ENCODE measurements at places on chromosomes 16 and 17.
A peak's percentile ranks its signal among the peaks of the same experiment; 100 is the strongest.

DNA sequence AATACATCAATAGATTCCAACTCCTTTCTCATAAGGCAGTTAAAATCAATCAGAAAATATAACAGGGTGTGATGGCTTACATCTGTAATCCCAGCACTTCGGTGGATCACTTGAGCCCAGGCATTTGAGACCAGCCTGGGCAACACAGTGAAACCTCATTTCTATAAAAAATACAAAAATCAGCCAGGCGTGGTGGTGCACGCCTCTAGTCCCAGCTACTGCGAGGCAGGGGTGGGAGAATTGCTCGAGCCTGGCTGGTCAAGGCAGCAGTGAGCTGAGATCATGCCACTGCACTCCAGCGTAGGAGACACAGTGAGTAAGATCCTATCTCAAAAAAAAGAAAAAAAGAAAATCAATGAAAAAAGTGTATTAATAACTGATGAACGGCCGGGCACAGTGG lies 258.6 kb downstream of the NTN1 start:
- DNase-seq = no peak

GRCh38 chr17:61420052-61420451 lies 20.4 kb downstream of the TBX2 start:
- DNase-seq = no peak

GRCh38 chr16:67236563-67237395 lies 9.8 kb downstream of the TMEM208 start:
- DNase-seq = no peak

DNA sequence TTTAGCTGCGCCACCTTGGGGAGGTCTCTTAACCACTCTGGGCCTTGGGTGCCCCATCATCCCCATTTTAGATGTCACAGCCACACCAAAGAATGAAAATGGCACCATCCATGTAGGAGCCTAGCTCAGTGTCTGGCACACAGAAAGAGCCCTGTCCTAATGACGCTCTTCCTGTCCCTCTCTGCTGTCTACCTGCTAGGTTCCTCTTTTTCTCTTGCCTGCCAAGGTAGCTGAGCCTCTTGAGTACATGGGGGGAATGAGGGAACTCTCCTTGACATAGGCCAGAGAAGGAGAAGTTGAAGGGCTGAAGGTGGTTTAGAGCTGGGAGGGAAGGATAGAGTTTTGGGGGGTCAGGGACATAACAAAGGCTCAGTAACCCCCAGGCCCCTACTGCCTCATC lies 1.8 kb downstream of the RUNDC3A start:
- no peak for DNase-seq

- peak; percentile 17 for DNase-seq
Measured at GRCh38 chr17:29982991-29983653, 41.7 kb downstream of the EFCAB5 start.

- DNase-seq = peak; percentile 16
Measured at GRCh38 chr16:77385481-77385880, 49.4 kb downstream of the ADAMTS18 start.

- no peak for DNase-seq
Measured at GRCh38 chr16:27740496-27741201, 190.7 kb downstream of the KATNIP start.

- no peak for DNase-seq
Measured at GRCh38 chr17:75181608-75182318, 996 bp downstream of the SUMO2 start.

DNA sequence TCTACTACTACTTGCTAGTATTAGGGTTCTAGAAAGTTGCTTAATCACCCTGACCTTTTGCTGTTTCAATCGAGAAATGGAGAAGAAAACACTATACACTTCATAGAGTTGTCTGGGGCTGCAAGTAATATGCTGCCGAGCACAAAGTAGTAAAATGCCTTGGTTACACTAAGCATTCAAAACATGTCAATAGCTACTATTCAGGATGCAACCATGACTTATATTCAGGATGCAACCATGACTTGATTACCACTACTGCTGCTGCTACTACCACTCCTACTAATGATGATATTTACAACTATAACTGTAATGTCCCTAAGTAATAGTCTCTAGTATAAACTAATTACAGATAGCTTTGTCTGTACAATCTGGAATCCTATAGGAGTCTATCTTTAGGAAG lies 35.3 kb downstream of the ADAMTS18 start:
- DNase-seq = no peak

GRCh38 chr16:67555795-67556212 lies 6.5 kb upstream of the CTCF start:
- no peak for DNase-seq

GRCh38 chr17:73261617-73261951 lies at the start of gene CPSF4L:
Gene CPSF4L, minus strand, starts transcription at chr17:73261880. Its CDS starts 62 bp downstream, at chr17:73261818.
- DNase-seq = no peak

- DNase-seq = no peak
Measured at GRCh38 chr16:30407804-30408534, 563 bp downstream of the ZNF771 start.

DNA sequence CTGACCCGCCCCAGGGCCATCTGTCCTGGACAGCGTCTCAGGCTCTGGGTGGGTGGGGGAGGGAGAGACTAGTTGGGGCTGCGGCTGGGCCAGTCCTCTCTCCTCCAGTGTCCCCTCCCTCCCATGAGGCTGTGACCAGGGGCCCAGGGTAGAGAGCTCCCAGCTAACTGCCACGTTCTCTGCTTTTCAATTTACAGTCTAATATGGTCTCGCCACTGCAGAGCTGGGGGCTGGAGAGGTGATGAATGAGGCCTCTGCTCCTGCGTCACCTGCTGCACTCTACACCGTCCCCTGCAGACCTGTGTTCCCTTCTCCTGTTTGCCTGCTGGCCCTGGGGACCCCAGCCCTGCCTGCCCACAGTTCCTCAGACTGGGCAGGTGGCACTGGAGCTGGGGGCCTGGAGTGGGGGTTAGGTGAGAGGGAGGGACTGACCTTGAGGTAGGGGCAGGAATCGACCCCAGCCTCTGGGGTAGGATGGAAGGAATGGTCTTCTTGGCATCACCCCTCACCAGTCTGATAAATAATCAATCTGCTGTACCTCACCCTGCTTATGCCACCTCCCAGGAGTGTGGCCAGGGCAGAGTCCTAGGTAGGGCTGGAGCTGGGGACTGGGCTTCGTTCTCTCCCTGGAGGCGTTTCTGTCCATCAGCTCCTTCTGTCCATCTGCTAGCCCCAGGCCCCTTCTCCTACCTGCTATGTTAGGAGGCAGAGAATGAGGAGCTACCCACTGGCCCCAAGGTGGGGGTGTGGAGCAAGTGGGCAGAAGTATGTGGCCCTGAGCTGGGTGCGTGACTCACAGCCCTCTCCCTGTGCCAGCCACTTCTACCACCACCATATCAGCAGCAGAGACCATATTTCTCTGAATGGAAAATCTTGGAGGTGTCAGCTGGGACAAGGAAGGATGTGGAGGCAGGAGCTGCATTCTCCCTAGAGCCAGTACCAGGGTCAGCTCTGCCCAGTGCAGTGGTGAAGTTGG lies 12.9 kb downstream of the SEZ6 start:
- DNase-seq = no peak

DNA sequence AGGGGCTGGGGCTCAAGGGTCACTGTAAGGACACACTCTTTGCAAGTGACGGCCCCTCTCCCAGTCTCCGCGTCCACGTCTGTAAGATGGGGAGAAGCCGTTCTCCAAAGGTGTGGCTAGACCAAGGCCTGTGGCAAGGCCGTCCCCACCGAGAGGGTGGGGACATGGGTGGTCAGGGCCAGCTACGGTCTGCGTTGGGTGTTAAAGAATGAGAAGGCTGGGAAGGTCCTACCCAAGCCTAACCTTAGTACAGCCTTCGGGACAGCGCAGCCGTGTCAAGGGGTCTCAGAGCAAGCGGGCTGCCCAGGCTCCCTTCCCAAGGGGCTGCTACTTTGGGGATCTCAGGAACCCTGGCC lies 1.9 kb downstream of the C1QTNF8 start:
- DNase-seq = no peak

GRCh38 chr16:56246051-56246817 lies 54.9 kb downstream of the GNAO1 start:
- DNase-seq = peak; percentile 59

DNA sequence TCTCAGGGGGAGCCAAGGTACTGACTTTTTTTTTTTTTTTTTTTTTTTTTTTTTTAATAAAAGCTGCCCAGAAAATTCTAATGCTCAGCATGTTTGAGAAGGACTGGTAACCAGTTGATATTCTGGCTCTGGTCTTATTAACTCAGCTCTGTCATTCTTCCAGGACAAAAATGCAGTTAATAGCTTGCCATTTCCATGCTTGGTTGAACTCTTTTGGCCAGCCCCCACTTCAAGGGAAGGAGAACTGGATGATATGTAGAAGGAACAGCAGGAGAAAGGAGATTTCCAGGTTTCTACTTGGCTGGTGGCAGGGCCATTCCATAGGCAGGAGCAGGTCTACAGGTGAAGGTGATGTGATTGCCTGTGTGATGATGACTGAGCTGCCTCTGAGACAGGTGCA lies 59.2 kb upstream of the TANC2 start:
- DNase-seq = no peak

GRCh38 chr17:48567209-48567608 lies 10.9 kb downstream of the HOXB4 start:
- no peak for DNase-seq

- DNase-seq = no peak
Measured at GRCh38 chr17:82959242-82959930, 119.6 kb upstream of the ZNF750 start.

GRCh38 chr16:66925322-66925840 lies at the start of gene RRAD:
Gene RRAD, minus strand, starts transcription at chr16:66925535. Its CDS starts 356 bp downstream, at chr16:66925179.
- DNase-seq = no peak

DNA sequence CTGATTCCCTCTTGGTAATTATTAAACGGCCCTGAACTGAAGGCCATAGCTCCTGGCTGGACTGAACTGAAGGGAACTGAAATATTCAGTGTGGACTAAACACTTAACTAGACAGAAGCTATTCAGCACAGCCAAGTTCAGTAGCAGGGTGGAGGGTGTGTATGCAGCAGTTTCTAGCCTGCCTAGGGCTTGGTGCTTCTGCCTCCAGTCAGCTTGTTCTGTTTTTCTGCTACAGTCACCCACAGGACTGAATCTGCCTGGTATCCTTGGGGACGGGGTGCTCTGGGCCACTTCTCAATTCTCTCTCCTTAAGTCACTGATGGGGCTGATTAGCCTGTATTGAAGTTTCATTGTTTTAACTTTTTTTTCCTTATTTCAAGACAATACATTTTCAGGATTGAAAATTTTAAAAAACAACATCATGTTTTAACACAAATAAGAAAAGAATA lies 77.1 kb downstream of the WWP2 start:
- no peak for DNase-seq

DNA sequence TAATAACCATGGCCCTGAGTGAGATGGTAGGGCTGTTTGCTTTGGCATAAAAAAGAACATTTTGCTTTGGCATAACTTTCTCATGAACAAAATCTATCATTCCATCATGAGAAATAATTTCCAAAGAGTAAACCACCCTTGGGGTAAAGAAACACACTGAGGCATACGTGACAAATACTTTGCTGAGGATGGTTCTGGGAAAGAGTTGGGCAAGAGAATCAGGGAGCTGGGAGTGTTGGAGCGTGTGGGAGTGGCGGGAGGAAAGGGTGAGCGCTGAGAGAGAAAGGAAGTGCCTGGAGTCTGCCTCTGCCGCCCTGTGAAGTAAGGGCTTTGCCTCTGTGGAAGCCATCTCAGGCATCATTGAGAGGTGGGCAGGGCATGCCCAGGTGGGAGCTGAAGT lies 60.2 kb upstream of the ARHGAP44 start:
- DNase-seq = no peak

- DNase-seq = peak; percentile 29
Measured at GRCh38 chr17:67629971-67630320, 87.8 kb upstream of the NOL11 start.

DNA sequence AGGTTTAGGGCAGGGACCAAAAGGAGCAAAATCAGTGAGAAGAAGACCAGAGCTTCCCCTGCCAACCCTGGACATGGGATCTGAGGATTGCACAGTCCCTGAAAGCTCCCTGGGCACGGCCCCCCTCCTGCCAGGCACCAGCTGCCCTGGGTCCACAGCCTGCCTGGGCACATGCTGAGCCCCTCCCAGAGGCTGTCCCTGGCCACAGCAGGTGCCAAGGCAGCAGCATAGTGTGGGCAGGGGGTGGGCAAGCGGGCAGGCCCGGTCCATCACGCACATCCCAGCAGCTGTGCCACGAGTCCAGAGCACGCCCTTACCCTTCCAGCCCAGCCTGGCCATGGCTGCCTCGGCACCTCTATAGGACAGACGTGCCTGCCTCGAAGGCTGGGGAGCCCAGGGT lies 12.7 kb downstream of the SCN4A start:
- no peak for DNase-seq

DNA sequence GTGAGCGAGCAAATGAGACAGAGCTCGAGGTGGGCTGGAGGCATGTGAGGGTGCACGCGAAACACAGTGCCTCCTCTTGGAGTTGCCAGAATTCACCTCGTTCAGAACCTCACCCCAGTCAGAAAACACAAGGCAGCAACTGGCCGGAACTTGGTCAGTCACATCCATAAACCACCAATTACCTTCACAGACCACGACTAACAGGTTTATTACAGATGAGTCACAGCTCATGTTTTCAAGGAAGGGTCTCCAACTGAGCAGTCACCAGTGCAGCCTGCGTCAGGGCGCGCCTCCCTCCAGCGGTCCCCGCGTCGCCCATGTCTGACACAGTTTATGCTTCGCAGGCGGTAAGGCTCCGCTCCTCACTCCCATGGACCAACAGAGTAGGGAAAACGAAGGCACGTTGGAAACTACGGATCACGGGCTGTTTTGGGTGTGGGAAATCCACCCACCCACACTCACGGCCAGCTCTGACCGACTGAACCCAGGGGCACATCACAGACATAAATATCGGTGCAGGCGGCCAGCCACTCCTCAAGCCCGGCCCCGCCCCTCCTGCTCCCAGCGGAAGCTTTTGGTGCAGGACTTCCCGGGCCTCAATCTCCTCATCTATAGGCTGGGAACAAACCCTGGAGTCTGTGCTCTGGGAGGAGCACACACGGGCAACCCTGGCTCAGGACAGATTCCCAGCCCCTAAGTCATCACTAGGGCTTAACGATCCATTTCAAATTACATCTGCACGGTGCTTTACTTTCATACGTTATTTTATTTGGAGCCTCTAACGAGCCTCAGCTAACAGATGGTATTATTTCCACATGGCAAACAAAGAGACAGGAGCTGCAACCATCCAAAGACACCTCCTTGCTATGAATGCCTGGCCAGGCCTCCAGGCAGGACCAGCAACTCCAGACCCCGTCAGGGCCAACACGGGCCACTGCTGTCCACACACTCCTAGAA lies 126.3 kb downstream of the ZNF778 start:
- no peak for DNase-seq

DNA sequence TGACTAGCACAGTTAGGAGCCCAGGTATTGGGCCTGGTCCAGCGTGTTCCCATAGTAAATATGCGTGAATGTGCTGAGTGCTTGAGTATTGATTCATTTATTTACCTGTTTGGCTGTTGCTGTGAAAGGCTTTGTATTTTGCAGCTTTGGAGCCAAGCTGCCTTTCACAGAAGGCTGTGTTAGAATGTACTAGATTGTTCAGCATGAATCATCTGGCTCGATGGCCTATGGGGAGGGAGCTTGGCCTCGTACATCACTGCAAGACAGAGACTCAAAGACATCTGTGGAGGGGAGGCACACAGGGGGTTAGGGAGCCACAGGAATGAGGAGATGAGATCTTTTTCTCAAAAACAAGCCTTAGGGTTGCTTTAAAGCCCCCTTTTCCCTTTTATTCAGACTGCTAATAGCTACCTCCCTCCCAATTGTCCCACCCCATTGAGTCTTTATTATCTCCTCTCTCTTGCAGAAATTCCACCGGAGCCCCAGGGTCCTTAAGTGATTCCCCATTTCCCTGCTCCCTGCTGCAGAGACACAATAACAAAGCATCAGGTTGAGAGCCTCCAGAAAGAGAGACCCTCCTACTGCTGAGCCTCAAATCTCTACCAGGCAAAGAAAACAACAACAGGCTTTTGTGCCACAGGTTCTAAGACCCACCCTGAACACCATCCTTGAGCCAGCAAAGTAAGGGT lies 307.2 kb downstream of the ABCC12 start:
- no peak for DNase-seq

GRCh38 chr17:74977802-74978201 lies 5.2 kb upstream of the HID1 start:
- DNase-seq = no peak

Measured in brain pericyte (primary cell).